AML-193 (cell line): ENCODE measurements at places on chromosomes 5 and 9.

- DNase-seq = no peak
Measured at GRCh38 chr5:167982-168660, 23.2 kb upstream of the LRRC14B start.

DNA sequence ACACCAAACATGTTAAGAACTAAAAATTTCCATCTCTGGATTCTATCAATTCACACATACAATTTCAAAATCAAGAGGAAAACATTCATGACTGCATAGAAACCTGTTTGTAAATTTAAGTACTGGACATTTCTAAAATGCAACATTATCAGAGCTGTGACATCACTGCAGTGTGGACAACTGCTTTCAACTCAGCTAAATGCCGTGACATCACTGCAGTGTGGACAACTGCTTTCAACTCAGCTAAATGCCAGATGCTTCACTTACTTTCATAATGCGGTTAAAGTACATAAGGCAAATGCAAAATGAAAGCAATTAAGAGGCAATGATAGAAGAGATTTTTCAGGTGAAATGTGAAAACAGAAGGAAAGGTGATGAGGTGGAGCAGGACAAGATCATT, 161.5 kb downstream of the ARL15 start:
- no peak for DNase-seq

- peak; percentile 81 for DNase-seq
Measured at GRCh38 chr9:128702445-128702948, at the start of gene PKN3. PKN3 (plus strand) TSS chr9:128702503; CDS start chr9:128702916, 413 bp downstream.

GRCh38 chr9:127318651-127319167, 54.1 kb downstream of the GARNL3 start:
- no peak for DNase-seq

DNA sequence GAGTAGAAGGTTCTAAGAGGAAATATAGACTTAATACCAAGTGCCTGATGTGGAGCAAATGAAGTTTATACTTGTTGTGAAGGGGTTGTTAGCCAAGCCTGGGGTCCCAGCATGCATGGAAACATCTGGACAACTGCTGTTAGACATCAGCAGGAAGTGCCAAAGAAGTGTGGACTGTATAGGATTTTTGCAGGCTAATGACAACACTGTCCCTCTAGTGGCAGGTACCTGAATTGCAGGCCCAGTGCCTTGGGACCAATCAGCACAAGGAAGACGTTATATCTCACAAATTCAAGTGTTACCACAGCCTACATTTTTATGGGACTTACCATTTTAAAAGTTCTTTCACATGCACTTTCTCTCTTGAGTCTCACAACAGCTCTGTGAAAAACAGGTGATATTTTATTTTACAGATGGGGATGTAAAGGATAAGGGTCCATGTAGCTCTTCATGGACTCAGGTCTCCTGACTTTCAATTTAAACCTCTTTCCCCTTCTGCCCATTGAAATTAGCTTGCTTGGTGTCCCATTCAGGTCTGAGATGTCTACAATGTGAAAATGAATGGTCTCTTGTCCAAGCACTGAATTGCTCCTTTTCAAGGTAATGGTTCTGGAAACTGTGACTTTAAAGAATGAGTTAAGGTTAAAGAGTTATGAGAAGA, 89.0 kb upstream of the MAP1B start:
- peak; percentile 38 for DNase-seq

GRCh38 chr9:134059661-134060395, 8.0 kb downstream of the BRD3 start:
- no peak for DNase-seq

GRCh38 chr5:96968614-96969013, 32.7 kb downstream of the LNPEP start:
- no peak for DNase-seq

DNA sequence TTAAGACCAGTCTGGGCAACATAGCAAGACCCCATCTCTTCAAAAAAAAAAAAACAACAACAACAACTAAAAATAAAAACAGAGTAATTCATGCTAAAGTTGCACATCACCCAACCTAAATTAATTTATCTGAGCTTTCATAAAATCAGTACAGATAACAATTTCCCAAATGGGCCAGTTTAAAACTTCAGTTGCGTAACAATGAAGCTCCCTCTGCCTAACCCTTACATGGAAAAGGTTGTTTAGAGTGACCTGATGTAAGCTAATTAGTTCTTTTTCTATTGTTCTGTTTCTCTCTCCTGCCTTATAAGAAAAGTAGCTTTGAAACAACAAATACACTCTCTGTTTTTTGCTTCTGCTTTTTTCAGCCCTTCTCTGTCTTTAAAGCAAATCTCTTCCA, 46.2 kb upstream of the SLC28A3 start:
- no peak for DNase-seq

GRCh38 chr5:131462454-131462853, 172.6 kb downstream of the RAPGEF6 start:
- DNase-seq = no peak

DNA sequence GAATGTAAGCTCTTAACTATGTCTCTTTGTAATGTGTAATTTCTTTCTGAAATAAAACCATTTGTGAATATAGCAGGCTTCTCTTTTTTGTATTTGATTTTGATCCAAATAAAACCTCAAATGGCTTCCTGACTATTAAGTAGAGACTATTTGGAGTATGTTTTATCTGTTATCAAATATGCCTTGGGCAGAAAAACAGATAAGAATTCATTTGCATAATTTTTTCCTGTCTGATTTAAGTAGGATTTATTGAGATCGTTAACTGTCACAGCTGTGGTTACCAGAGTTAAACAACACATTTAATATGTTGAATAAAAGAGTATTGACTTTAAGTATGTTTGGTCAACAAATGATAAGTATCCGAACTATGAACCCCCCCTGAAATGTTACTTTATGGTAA, 104.9 kb downstream of the MELK start:
- no peak for DNase-seq

- no peak for DNase-seq
Measured at GRCh38 chr9:68970151-68970550, 43.8 kb downstream of the PRKACG start.

GRCh38 chr5:174323878-174324281, 278.4 kb downstream of the NSG2 start:
- DNase-seq = no peak

- DNase-seq = peak; percentile 32
Measured at GRCh38 chr5:53991942-53992341, 318.4 kb downstream of the ARL15 start.

- DNase-seq = no peak
Measured at GRCh38 chr5:132271251-132272246, 14.1 kb downstream of the PDLIM4 start.

- DNase-seq = no peak
Measured at GRCh38 chr5:131381021-131381420, 117.2 kb downstream of the CDC42SE2 start.

GRCh38 chr5:5195128-5195918, 55.2 kb downstream of the ADAMTS16 start:
- DNase-seq = no peak

- DNase-seq = no peak
Measured at GRCh38 chr9:26513730-26514129, 378.9 kb downstream of the CAAP1 start.

DNA sequence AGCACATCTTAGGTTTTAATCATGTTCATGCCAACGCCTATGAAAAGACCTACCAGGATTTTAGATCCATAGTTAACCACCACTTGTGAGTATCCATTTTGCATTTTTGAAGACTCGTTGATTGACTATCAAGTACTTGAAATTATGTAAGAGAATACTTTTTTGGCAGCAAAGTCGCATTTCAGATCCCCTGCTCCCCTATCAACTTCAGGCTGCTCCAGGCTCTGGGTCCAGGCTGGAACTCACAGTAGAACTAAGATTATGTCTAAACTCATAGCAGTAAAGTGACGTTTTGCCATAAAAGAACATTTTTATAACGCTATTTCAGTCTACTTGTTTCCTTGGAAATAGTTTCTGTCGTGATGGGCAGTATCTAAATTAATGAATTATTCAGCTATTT, 267.7 kb downstream of the FANCC start:
- DNase-seq = no peak

DNA sequence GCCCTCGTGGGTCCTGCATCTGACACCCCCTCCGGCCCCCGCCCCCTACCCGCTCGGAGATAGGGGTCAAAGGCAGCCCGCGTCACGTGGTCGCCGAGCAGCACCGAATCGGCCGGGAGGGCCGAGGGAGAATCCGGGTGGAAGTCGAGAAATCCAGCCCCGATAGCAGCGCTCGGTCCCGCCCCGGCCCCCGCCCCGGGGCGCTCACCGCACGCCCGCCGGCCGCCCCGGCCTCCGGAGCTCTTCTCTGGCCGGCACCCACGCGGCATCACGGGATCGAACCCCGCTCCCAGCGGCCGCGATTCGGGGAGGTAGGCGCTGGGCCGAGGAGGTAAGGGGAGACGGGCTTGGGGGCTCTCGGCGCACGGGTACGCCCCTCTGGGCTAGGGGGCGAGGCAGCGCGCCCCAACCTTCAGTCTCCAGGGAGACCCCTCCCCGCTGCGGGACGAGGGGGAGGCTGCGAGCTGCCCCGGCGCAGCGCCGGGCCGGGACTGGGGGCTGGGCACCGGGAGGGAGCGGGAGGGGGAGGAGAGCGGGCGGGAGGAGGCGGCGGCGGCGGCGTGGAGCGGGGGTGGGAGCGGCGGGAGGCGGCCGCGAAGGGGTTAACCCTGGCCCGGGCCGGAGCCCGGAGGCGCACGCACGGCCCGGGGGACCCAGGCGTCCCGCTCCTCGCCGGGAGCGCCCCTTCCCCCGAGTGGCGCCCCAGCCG, 22.1 kb upstream of the NDST1 start:
- DNase-seq = no peak

- DNase-seq = peak; percentile 97
Measured at GRCh38 chr5:32193591-32193990, 19.5 kb upstream of the GOLPH3 start.

- DNase-seq = no peak
Measured at GRCh38 chr5:180799194-180799593, 3.4 kb downstream of the MGAT1 start.

DNA sequence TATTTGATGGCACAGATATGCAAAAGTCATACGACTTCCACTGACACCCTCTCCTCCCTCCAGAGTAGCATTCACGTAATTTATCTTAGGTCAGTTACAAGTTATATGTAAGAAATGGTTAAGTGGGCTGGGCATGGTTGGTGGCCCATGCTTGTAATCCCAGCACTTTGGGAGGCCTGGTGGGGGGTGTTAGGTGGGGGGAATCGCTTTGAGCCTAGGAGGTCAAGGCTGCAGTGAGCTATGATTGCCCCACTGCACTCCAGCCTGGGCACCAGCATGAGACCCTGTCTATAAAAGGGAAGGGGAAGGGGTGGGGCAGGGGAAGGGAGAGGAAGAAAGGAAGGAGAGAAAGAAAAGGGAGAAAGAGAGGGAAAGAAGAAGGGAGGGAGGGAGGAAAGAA, 202.8 kb downstream of the AUH start:
- DNase-seq = no peak

GRCh38 chr9:112789473-112789872, 38.9 kb downstream of the SNX30 start:
- DNase-seq = no peak

GRCh38 chr9:97853056-97853843, at the start of gene FOXE1:
FOXE1 (plus strand) TSS chr9:97853226; CDS start chr9:97853915, 689 bp downstream.
- no peak for DNase-seq

DNA sequence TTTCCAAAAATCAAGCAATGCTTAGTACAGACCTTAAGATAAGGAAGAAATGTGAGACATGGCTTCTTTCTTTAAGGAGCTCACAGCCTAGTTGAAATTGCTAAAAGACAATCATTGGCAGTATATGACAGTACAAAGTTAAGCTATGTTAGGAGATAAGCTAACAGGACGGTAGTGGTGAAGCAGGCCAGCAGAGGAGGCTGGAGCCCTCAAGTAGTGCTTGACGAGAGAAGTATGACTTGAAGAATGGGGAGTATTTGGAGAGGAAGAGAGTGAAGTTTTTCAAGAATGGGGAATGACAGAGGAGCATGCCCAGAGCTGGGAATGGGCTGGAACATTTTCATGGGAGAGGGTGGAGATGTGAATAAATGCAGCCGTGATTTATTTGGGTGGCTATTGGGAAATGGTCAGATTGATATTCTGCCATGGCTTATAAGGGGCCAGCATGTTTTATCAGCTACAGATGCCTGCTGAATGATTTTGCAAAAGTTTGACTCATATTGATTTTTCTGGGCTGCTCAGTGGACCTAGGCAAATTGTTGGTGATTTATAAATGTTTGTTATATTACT, 43.7 kb downstream of the LURAP1L start:
- no peak for DNase-seq

- no peak for DNase-seq
Measured at GRCh38 chr9:29066141-29066640, 1492.9 kb upstream of the C9orf72 start.

GRCh38 chr5:51279983-51280706, 103.1 kb upstream of the ISL1 start:
- DNase-seq = no peak

- DNase-seq = no peak
Measured at GRCh38 chr5:172484664-172485063, 30.3 kb upstream of the SH3PXD2B start.

GRCh38 chr5:149853331-149853648, 91.3 kb downstream of the PDE6A start:
- no peak for DNase-seq

DNA sequence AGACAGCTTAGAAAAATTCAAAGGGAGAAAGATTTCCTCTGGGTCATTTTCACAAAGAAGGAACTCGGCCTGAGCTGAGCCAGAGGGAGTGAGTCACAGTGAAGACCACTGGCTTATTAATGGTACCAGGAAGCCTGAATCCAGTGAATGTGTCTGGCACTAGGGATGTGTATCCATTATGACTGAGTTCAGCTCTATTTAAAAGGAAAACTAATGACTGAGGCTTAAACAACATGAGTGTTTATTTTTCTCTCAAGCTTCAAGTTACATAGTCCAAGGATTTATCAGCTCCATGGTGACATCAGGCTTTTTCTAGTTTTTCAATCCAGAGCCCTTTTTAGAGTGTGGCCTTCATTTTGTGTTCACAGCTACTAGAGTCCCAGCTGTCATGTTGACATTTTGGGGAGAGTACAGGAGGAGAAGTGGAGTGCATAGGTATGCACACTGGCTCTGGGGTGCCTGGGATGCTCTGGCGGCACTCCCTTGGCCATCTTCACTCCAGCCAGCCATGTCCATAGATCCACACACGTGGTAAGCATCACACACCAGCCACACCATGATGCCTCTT, 159.5 kb upstream of the ERCC6L2 start:
- no peak for DNase-seq

- no peak for DNase-seq
Measured at GRCh38 chr9:119273325-119273904, 95.8 kb downstream of the BRINP1 start.

DNA sequence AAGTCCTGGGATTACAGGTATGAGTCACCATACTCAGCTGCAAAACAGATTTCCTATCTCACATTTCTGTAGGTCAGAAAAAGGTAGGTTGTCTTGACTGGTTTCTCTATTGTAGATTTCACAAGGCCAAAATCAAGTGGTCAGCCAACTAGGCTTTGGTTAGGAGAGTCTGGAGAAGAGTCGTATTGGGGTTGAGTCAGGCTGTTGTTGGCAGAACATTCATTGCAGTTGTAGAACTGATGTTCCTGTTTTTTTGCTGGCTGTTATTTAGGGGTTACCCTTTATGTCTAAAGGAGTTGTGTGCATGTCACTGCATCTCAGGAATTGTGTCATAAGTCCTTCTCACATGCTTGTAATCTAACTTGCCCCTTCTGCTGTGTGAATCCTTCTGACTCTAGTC, 814.2 kb upstream of the GRAMD2B start:
- no peak for DNase-seq
